ENCODE measurements at places on chromosomes 7 and 10.
A peak's percentile ranks its signal among the peaks of the same experiment; 100 is the strongest.

DNA sequence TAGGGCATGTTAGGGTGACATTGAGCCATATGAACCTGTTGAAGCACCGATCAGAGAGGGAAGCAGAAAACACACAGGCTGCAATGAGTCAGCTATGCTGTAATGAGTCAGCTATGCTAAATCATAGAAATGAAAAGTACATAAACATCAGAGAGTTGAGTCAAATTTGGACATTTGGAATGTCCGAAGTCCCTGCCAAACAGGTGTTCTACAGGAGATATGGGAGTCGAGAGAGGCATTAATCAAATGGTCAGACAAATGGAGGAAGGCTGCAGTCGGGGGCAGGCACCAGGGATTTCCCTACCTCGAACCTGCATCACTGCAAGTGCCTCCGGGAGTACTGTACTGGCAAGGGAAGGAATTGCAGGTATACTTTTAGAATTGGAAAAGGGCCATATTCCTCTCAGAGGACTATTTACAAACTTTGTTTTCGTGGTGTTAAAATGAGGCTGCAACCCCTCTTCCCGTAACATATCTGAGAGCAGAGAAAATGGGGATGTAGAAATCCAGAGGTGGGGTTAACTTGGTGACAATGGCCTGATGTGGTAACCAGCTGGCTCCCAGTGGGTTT, 8.8 kb upstream of the ZC3HAV1 start:
- DNase-seq: no peak

DNA sequence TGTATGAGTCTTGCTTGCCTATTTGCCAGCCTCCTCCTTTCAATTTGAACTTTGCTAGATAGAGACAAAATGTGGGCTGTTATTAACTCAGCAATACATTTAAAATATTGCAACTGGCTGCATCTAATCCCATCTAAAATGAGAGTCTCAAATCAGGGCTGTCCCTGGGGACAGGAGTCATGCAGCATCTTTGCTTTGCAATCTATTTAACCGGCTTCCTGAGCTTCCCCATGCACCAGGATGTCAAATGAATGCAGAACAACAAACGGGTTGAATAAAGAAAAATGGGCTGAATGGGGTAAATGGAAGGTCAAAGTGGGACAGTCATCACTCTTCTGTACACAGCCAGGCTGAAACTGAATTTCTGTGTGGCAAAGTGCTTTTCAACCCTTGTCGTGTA, 89.2 kb downstream of the AOAH start:
- no peak for DNase-seq

DNA sequence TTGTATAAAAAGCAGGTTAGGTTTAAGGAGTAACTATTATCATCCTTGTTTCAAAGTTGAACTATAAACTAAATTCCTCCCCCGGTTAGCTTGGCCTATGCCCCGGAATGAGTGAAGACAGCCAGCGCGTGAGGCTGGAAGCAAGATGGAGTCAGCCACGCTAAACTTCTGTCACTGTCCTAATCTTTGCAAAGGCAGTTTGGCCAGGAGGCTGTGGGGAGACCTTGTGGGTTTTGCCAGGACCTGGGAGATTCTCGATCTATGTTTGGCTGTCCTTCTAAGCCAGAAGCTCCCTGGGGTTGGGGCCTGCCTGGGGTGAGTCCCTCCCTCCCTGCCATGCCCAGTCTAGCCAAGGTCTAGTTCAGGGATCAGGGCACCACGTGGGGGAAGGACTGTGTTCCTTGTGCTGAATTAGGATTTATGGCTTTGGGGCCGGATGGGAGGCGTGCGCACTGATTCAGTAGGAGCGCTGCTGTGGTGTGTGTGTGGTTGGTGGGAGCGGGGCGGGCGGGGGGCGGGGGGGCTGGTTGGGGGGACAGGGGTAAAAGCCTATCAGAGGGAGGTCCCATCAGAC, 871 bp upstream of the GTF2IRD1 start:
- no peak for DNase-seq

- no peak for DNase-seq
Observed at GRCh38 chr10:9228771-9229170, 1174.3 kb downstream of the GATA3 start.

- DNase-seq: no peak
Observed at GRCh38 chr10:124259139-124259825, 159.4 kb downstream of the OAT start.

GRCh38 chr10:15225511-15225910, 57.0 kb upstream of the NMT2 start:
- no peak for DNase-seq

GRCh38 chr7:154613811-154614210, 389.1 kb downstream of the PAXIP1 start:
- no peak for DNase-seq

- DNase-seq: peak; percentile 87
Observed at GRCh38 chr10:110414548-110415309, 83.0 kb upstream of the DUSP5 start.

- peak; percentile 18 for DNase-seq
Observed at GRCh38 chr7:5396542-5396941, 27.1 kb downstream of the TNRC18 start.

- no peak for DNase-seq
Observed at GRCh38 chr10:79162022-79162421, 93.3 kb downstream of the ZMIZ1 start.

DNA sequence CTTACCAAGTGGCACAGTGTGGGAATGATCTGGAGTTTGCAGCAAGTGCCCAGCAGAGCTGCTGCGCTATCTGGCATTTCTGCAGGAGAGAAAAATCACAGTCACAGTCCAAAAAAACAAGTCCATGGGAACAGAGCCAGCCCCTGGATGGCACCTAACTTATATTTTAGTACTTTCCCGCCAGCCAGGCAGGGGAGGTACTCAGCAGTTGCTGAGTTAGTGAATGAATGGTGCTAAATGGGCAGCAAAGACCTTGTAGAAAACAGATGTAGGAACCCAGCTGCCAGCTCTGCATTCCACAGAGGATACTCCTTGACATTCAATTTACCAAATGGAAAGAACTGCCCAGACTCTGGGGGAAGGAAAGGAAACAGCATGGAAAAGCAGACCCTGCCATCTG, 54.5 kb downstream of the GSDME start:
- DNase-seq: no peak

- DNase-seq: no peak
Observed at GRCh38 chr10:74887614-74888284, 61.3 kb downstream of the KAT6B start.

GRCh38 chr10:126186766-126187165, 201.5 kb downstream of the ADAM12 start:
- DNase-seq: no peak

DNA sequence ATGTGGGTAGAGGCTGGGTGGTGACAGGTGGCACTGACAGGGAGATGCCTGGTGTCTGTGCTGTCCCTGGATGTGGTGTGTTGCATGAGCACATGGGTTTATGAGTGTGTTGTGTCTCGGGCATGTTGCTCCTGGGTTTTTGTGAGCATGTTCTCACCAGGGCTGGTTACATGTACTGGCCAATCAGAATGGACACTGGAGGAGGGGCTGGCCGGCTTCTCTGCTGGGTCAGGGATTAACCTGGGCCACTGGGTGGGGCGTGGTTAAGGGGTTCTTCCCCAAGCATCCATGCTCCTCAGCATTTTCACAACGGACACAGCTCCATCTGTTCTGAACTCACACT, 20.8 kb upstream of the VOPP1 start:
- DNase-seq: no peak

- DNase-seq: no peak
Observed at GRCh38 chr10:101644002-101644401, 51.0 kb downstream of the FBXW4 start.

GRCh38 chr10:47402641-47403301, 18.7 kb upstream of the ZNF488 start:
- no peak for DNase-seq

DNA sequence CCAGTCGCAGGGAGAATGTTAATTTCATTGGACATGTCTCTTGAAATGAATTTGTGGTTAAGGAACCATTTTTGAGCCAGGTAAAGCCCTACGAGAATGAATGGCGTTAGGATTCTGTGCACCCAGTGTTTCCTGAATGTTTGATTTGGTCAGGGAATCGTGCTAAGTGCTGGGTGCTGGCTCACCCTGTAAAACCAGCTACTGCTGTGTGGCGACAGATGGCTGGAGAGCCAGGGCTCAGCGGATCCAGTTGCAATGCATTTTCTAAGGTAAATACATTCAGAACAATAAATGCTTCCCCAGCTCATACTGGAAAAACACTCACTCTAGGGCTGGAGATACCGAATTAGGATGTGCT, 355.5 kb downstream of the GLRX3 start:
- DNase-seq: no peak

DNA sequence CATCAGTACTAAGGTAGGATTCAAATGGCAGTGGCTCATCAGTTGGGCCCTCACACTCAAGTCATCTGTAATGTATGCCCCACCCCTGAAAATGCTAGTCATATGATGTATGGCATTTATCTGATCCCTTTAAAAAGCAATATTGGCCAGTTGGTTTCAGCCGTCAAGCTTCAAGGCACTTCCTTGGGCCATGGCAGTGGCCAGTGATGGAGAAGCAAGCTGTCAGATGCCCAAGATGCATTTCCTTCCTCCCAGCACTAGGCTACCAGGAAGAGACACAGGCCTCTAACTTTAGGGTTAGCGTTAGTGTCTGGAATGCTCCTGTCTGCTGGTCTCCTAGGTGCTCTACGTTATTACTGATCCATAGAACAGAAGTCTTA, 64.1 kb downstream of the PIK3AP1 start:
- DNase-seq: no peak

- no peak for DNase-seq
Observed at GRCh38 chr7:36010656-36011587, 142.1 kb upstream of the EEPD1 start.

DNA sequence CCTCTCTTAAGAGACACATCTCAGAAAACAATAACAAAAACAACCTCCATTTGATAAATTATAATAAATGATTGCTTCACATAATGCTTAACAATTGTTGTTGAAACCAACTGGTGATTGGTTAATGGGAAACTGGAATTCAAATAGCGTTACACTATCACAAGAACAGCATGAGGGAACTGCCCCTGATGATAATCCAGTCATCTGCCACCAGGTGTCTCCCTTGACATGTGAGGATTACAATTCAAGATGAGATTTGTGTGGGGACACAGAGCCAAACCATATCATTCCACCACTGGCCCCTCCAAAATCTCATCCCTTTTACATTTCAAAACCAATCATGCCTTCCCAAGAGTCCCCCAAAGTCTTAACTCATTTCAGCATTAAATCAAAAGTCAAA, 375.9 kb downstream of the BMPER start:
- DNase-seq: no peak

- no peak for DNase-seq
Observed at GRCh38 chr7:91088691-91089090, 175.5 kb upstream of the FZD1 start.

DNA sequence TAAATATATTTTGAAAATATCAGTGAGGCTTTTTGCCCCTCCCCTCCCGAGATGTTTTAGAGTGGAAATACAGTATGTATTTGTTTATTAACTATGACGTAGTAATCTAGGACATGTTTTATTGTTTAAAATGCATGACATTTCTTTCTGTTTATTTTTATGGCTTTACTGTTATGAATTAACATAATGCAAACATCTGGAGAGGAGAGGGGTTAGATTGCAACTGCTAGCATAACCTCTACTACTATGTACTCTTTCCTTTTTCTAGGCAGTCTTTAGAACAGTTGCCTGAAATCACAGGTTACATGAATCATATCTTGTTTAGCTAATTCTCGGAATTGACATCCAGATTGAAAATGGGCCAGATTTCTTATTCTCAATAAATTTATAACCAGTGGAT, 7.4 kb downstream of the BTAF1 start:
- no peak for DNase-seq

GRCh38 chr10:28113202-28113601, 114.3 kb upstream of the ODAD2 start:
- DNase-seq: no peak

DNA sequence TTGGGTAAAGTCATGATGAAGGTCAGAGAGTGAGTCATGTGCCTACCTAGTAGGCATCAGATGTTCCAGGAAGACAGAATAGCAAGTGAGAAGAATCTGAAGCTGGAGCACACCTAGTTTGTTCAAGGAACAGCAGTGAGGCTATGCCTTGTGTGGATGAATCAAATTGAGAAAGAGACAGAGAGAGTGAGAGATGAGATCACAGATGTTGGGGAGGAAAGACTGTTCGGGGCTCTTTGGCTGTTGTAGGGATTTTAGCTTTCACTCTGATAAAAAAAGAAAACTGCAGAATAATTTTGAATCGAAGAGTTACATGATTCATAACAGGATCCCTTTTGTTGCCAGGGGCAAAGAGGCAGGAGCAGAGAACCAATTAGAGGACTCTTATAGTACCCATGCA, 6.3 kb downstream of the LIPF start:
- no peak for DNase-seq

GRCh38 chr7:132560825-132561529, 15.3 kb downstream of the PLXNA4 start:
- DNase-seq: no peak

- DNase-seq: no peak
Observed at GRCh38 chr7:6608794-6609193, 6.6 kb upstream of the ZNF853 start.

DNA sequence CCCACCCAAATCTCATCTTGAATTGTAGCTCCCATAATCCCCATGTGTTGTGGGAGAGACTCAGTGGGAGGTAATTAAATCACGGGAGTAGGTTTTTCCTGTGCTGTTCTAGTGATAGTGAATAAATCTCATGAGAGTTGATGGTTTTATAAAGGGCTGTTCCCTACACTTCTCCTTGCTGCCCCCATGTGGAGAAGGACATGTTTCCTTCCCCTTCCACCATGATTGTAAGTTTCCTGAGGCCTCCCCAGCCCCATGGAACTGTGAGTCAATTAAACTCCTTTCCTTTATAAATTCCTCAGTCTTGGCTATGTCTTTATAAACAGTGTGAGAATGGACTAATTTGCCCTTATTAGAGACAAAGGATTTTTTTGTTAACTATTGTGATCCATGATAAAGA, 48.5 kb upstream of the MKX start:
- DNase-seq: no peak

- peak; percentile 30 for DNase-seq
Observed at GRCh38 chr7:123823898-123824753, 20.8 kb upstream of the HYAL4 start.

GRCh38 chr7:148723166-148723559, 24.5 kb downstream of the CUL1 start:
- DNase-seq: no peak

GRCh38 chr10:112775381-112775780, 174.7 kb upstream of the TCF7L2 start:
- no peak for DNase-seq

DNA sequence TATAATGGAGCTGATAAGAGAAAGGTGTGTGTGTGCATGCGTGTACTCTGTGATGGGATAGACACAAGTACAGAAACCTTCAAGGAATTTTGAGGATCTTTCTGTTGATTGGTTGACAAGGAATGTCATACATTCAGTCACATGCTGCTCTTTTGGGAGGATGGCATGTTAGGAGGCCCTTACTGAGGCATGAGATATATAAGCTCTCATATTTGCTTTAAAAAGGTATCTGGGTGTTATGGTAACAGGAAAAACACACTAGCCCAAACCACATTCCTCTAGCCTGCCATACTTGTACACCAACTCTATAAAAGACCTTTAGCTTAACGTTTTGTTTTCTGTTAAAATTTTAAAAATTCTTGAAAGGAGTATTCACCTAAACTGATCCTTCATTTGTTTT, 72.5 kb upstream of the EGFR start:
- DNase-seq: no peak

GRCh38 chr10:119595134-119595675, 1.6 kb downstream of the TIAL1 start:
- no peak for DNase-seq

- no peak for DNase-seq
Observed at GRCh38 chr7:21550821-21551531, 8.1 kb downstream of the DNAH11 start.

GRCh38 chr10:1134156-1134555, 78.0 kb downstream of the WDR37 start:
- no peak for DNase-seq

GRCh38 chr7:83633516-83633915, 15.4 kb downstream of the SEMA3E start:
- no peak for DNase-seq

All from activated CD4-positive, alpha-beta T cell treated with anti-CD3 and anti-CD28 coated beads, Interleukin-2, amount 50 U/mL, for 24 hours (primary cell).